CD4-positive, alpha-beta T cell treated with Interleukin-21 for 1 hour (primary cell): ENCODE measurements at places on chromosomes 11 and 22.

- DNase-seq = no peak
Measured at GRCh38 chr11:23021287-23021863, 161.1 kb upstream of the CCDC179 start.

DNA sequence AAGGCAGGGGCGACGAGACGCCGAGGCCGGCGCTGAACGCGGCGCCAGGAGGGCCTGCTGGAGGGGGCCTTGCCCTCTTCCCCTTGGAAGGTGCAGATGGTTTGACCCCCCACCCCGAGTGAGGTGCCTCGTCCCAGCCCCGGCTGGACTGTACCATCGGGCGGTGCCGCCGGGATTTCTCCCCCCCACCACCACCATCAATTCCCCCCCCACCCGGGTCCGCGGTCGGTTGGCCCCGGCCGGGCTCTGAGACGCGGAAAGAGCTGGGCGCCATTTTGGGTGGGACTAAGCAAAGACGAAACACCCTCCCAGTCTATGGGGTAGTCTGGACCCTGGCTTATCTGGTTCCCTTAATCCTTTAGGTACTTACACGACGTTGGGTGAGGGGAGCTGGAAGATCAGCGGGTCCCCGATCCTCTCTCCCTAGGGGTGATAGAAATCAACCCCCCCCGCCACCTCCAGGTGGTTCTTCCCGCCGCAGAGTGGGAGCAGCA is at the start of gene PRDM10:
PRDM10 (minus strand) TSS at position 484 of the 494 bp plus-strand sequence. CDS start 41,871 bp downstream, outside the sequence.
- DNase-seq = peak; percentile 96

GRCh38 chr22:28398981-28399380 is 280.7 kb downstream of the TTC28 start:
- DNase-seq = no peak

DNA sequence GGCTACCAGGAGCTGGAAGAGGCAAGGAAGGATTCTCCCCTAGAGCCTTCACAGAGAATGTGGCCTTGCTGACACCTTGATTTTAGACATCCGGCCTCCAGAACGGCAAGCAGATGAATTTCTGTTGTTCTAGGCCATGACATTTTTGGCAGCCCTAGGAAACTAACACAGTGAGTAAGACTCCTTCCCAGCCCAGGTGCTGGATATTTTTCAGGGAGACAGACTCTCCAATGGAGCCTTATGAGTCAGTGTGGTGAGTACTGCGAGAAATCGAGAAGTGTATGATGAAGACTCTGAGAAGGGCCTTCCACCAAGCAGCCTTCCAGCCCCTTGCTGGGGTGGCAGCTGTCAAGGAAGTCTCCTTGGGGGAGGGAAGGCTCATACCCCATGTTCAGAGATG is 114.4 kb downstream of the OSBP2 start:
- DNase-seq = no peak

- DNase-seq = no peak
Measured at GRCh38 chr11:74611369-74611861, 19.0 kb downstream of the POLD3 start.

GRCh38 chr22:35350539-35351503 is 30.1 kb upstream of the HMOX1 start:
- DNase-seq = peak; percentile 90

GRCh38 chr11:27642954-27643353 is 57.3 kb downstream of the BDNF start:
- no peak for DNase-seq

- no peak for DNase-seq
Measured at GRCh38 chr11:1196516-1197391, 26.1 kb upstream of the MUC5B start.

DNA sequence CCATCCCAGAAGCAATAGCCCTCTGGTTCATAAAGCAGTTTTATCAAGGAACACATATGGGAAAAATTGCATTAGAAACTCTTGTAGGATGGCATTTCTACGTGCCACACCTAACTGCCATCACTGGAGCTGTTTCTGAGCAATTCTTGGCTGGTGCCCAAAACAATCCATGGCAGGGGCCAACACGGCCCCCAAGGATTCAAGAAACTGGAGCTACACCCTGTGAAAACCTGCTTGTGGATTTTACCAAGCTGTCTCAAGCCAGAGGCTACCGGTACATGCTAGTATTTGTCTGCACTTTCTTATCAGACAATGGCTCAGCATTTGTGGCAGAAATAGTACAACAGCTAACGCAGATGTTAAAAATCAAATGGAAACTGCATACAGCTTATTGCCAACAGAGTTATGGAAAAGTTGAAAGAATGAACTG is 42.4 kb upstream of the GLYAT start:
- DNase-seq = no peak

DNA sequence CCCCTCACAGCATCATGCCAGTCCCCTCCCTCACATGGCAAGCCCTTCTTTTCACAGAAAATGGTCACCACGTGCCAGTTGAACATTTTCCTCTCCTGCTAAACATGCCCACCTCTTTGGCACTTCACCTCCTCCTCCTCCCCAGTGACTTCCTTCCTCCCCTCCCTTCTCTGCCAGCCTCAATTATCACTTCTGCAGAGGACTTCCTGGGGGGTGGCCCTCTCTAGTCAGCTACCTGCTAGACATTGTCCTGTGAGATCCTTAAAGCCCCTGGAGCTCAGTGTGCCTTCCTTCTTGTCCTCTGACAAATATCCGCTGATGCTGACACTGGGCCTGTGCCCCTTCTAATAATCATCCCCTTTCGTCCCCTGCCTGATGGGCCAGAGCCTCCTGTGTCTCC is 43.2 kb upstream of the E2F8 start:
- DNase-seq = peak; percentile 33

- DNase-seq = no peak
Measured at GRCh38 chr11:71211631-71212030, 40.7 kb downstream of the SHANK2 start.

GRCh38 chr11:125429174-125429707 is 66.8 kb downstream of the FEZ1 start:
- DNase-seq = peak; percentile 30

DNA sequence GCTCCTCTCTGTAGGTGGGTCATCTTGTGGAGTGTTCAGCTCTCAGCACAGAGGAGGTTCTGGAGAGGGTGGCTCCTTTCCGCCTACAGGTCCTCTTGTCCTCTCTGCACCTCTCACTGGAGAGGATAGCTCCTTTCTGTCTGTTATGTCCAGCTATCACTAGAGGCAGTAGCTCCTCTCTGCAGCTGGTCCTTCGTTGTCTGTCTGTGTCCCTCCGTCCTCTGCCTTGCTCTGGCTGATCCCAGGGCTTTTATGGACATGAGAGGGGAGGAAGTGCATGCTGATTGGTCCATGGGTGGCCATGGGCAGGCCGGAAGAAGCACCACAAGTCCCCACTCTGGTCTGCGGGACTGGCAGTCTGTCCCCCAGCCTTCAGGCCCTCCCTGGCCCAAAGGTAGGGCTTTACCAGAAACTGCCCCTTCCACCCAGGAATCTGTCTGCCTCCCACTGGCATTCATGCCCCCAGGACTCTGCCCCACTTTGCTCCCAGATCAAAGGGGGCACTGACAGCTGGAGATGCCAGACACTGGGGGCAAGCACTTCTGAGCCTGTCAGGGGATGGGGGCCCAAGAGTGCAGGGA is 38.6 kb upstream of the CALCB start:
- no peak for DNase-seq

DNA sequence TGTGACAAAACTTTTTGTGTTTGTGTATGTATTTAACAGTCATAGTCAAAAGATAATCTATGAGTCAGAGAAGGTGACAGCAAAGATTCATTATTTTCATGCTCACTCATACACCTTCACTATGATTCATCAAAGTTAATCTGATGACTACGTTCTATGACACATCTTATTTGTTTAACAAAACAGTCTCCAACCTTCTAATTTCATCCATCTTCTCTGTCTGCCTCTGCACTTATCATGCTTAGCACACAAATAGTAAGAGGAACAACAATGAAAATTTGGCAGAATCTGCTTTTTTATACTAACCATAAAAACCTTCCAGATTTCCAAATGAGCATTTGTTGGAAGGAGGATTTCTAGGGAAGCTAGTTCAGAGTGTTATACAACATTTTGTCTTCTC is 568.9 kb downstream of the LUZP2 start:
- DNase-seq = no peak

DNA sequence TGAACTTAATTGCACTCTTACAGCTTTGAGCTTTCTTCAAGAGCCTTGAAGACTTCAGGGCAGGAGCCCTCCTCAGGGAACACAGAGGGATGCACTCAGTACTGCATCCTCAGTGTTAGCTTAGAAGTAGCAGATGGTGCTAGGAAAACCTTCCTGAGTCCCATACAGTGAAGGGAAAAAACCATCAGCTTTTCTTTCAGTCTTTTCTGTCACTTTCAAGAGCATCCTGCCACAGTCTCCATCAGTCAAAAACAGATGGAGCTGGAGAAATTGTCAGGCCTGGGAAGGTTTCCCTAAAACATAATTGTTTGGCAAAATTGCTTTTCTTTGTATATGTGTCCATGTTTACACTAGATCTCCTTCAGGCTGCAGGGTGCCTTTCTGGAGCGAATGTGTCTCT is 384.1 kb downstream of the NELL1 start:
- DNase-seq = no peak

GRCh38 chr22:43476341-43476740 is 64.5 kb downstream of the MPPED1 start:
- no peak for DNase-seq

DNA sequence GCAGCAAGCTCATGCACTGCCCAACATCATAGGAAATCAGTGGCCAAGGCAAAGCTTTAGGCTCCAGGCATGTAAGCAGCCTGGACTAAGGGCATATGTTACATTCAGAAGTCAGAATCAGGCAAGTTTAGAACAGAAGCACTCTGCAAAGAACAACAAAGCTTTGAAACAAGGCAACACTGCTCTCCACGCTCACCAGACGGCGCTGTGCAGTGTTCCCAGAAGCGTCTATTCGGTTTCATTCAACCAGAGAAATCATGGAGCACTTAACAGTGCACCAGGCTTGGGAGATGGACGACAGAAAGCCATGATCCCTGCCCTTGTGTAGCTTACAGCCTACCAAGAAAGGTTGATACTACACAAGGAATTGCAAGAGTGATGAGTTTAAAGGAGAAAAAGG is 555.8 kb downstream of the BUD13 start:
- peak; percentile 2 for DNase-seq

GRCh38 chr22:45756558-45756957 is 84.9 kb downstream of the ATXN10 start:
- DNase-seq = no peak

DNA sequence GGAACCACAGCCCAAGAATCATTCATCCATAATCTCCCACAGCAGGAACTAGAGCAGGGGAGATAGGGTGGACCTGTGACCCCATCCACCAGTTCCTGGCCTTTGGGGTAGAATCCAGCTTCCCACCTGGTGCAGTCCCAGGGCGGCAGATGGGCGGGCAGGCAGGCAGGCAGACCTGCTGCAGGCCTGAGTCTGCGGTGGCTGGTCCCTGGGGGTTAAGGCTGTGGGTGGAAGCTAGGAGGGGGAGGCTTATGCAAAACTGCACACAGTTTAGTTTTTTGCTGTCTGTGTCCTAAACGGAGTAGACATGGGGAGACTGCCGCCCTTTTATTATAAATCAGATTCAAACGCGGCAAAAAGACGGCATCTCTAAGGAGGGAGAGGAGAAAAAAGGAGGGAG is 4.5 kb upstream of the NEFH start:
- no peak for DNase-seq

GRCh38 chr11:5705688-5706087 is 16.1 kb downstream of the TRIM22 start:
- DNase-seq = no peak

- no peak for DNase-seq
Measured at GRCh38 chr22:25494774-25495173, 69.7 kb upstream of the GRK3 start.

- DNase-seq = no peak
Measured at GRCh38 chr11:110358336-110358735, 61.9 kb upstream of the RDX start.

DNA sequence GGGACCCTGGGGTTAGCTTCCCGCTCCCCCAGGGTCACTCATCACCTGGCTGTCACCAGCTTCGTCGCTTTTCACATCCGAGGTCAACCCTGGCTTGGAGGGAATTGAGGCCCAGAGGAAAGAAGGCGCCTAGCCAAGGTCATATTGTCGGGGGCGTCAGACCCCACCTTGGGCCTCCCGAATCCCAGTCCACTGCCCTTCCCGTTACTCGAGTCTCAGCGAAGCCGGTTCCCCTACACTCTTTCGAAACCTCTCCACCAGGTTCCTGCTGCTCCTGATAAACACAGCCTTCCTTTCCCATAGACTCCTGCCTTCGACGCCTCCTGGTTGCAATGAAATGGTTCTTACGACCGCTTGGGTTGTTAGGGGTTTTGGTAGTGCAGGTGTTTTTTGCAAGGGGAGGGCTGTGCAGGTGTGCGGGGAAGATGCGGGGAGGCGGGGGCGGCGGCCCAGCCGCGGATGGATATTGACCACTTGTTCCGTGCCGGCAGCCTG is 642 bp downstream of the NAA40 start:
- DNase-seq = peak; percentile 16

GRCh38 chr11:84022201-84022600 is 736.0 kb upstream of the CCDC90B start:
- DNase-seq = no peak

DNA sequence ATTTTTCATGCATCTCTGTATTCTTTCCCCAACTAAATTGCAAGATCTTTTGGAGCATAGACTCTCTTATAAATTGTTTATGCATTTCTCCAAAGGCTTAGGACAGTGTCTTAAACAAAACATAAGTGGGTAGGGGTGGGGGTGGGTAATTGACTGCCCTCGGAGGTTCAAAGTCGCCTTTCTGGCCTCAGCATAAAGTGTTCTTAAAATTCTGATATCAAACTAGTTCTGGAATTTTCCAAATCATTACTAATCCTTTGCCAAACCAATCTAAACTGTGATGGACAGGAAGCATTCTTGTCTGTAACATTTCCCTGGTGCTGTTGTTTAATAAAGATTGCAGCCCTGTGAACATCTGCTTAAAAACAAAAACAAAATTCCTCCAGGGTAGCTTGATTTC is 61.8 kb upstream of the FAT3 start:
- DNase-seq = no peak

DNA sequence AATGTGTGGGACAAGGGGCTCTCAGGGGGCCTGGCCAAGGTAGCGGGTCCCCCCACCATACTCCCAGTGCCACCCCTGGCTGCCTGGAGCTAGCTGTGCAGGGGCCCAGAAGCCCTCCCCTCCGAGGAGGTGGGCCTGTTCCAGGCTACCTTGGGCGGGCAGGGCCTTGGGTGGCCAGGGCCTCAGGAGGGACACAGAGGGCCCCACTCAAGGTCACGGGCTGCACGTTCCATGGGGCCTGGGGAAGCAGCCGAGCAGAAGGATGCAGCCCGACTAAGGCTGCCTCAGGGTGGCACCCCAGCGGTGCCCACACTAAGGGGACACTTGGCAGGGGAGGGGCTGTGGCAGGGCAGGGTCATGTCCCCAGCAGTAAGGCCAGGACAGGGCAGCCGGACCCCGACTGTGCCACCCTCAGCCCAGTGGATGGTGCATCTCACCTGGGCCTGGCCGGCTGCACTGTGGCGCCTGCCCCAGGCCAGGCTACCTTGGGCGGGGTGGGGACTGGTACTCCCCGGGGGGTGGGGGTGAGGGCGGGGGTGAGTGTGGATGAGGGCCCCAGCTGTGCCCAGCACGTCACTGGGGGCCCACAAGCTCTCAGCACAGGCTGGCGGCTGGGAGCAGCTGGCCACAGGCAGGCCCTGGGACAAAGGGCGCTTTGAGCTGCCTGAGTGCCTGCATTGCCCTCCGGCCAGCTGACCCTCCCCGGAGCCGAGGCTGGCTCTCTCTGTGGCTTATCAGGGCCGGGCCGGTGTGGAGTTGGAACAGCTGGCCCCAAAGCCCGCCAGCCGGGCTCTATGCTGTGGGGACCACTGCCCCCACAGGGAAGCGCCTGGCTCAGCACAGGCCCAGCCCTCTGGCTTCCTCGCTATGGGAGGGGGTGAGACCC is 117.1 kb downstream of the KCNQ1 start:
- DNase-seq = no peak
